Thyroid gland (tissue), 4 donors: ENCODE measurements at places on chromosomes 12 and 14.

- DNase-seq: no peak
Measured at GRCh38 chr14:55794655-55795595, 214.9 kb downstream of the KTN1 start.

- DNase-seq: no peak
Measured at GRCh38 chr14:53613404-53614253, 343.0 kb downstream of the BMP4 start.

DNA sequence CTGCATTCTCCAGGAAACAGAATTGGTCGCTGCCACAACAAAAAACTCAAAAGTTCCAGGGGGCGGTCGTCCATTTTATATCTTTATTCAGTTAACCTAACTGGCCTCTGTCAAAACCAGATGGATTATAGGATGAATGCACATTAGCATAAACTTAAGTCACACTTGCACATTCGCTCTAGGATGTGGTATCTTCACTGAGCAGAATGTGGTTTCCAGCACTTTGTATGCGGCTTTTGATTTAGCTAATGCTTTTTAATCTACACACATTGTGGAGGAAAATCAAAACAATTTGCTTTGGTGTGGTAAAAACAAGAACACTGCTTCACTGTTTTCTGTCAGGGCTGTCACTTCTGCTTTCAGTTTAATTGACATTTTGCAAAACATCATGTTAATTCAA is 4.5 kb downstream of the TAS2R50 start:
- DNase-seq: no peak

- no peak for DNase-seq
Measured at GRCh38 chr12:64082866-64083268, 139.2 kb downstream of the KICS2 start.
